ENCODE measurements at places on chromosomes 11 and 22. TPM values are rescaled to one million over a fixed set of nuclear protein-coding genes. Genes with fewer than 3 reads are reported as not detected.

The NCR3LG1 gene
- 0.67 TPM for polyA plus RNA-seq

The GRIK4 gene
- polyA plus RNA-seq = 0.50 TPM

The CD59 gene
- polyA plus RNA-seq = 111 TPM

The SPA17 gene
- polyA plus RNA-seq = 4.4 TPM

The HNRNPUL2 gene
- polyA plus RNA-seq = 46.5 TPM

The XKR3 gene
- 0.12 TPM for polyA plus RNA-seq

All from muscle of leg (tissue), 16 donors.